ENCODE measurements at places on chromosomes 16 and 17.

DNA sequence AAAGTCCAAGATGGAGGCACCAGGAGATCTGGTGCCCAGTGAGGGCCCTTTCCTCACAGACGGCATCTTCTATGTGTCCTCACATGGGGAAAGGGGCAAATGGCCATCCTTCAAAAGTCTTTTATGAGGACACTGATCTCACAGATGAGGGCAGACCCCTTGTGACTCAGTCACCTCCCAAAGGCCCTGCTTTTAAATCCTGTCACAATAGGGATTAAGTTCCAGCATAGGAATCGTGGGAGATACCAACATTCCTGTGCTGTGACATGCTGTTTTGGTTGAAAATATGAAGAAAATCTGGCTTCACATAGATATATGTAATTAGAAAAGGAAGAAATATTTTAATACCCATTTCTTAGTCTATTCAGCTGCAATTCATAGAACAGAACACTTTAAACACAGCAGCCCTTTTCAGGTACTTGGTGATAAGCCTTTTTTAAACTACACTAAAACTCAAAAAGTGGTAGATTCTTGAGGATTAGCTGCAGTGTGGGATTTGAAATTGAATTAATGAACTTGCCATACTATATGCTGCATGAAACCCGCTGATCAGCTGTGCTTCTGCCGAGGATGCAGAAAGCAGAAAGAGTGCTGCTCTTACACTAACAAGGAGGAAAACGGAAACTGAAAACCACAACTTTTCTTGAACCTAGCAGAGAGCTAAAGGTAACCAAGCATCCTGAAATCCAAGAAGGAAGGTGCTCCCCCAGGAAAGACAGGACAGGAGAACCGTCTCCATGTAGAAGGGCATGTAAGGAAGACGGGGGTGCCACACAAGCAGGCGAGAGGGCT is 32.7 kb downstream of the VPS53 start:
- DNase-seq: no peak

DNA sequence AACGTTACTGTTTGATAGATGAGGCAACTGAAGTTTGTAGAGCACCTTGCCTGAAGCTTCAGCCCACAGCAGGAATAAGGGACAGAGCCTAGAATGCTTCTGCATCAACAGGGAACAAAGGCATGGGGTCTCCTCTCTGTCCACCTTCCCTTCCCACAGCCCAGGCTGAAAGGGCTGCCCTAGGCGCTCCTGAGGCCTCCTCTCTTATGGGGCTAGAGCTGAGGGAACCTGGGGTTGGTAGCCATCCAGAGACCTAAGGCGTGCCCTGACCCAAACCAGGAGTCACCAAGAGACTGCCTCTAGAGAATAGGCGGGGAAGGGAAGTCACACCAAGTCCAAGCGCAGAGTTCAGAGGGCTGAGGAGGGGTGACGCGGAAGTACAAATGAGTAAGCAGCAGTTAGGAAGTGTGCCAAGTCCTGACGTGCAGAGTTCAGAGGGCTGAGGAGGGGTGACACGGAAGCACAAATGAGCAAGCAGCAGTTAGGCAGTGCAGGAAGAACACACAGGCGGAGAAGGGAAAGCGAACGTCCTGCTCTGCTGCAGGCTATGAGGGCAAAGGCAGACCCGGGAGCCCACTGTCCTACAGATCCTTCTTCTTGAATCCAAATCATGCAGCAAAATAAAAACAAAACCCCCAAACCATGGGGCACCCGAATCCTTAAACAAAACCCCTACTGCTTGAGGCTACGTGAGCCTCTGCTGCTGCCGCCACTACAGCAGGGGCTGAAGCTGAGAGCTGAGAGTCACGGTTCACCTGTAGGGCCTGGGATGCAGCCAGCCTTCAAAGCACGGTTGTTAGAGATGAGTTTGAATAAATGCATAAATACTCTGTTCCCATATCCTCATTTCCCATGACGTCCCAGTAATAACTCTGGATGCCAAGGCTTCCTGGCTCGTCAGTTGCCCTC is 2.7 kb upstream of the SPG7 start:
- DNase-seq: peak; percentile 87

DNA sequence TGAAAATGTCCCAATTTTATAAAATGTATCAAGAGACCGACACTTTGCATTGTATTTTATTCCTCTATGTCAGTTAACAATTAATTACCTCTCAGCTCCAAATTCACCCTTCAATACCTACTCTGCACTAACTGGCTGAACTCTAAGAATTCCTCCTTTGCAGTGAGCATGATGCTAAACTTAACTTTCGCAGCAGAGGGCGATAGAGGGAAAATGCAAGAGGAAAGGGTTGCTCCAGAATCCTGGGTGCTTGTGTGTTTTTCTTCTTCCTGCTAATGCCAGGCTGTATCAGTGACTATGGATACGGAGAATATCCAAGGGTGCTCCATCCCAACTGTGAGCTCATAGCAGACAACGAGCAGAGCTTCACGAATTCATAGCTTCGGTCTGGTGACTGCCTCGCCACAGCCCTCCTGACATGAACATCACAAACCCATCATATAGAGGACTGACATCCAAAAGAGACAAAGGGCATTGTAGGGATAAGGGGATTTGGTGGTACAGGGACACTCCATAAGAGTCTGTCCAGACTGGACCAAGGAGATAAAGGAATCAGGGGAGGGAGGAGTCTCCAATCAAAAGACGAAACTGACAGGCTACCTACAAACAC is 172.9 kb downstream of the STX8 start:
- DNase-seq: no peak

DNA sequence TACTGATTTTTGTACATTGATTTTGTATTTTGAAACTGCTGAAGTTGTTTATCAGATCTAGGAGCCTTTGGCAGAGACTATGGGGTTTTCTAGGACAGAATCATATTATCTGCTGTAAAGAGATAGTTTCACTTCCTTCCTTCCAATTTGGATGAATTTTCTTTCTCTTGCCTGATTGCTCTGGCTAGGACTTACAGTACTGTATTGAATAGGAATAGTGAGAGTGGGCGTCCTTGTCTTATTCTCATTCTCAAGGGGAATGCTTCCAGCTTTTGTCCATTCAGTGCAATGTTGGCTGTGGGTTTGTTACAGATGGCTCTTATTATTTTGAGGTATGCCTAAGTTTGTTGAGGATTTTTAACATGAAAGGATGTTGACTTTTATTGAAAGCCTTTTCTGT is 290.1 kb downstream of the MAP2K4 start:
- no peak for DNase-seq

GRCh38 chr17:82429824-82430223 is 11.4 kb upstream of the OGFOD3 start:
- no peak for DNase-seq

DNA sequence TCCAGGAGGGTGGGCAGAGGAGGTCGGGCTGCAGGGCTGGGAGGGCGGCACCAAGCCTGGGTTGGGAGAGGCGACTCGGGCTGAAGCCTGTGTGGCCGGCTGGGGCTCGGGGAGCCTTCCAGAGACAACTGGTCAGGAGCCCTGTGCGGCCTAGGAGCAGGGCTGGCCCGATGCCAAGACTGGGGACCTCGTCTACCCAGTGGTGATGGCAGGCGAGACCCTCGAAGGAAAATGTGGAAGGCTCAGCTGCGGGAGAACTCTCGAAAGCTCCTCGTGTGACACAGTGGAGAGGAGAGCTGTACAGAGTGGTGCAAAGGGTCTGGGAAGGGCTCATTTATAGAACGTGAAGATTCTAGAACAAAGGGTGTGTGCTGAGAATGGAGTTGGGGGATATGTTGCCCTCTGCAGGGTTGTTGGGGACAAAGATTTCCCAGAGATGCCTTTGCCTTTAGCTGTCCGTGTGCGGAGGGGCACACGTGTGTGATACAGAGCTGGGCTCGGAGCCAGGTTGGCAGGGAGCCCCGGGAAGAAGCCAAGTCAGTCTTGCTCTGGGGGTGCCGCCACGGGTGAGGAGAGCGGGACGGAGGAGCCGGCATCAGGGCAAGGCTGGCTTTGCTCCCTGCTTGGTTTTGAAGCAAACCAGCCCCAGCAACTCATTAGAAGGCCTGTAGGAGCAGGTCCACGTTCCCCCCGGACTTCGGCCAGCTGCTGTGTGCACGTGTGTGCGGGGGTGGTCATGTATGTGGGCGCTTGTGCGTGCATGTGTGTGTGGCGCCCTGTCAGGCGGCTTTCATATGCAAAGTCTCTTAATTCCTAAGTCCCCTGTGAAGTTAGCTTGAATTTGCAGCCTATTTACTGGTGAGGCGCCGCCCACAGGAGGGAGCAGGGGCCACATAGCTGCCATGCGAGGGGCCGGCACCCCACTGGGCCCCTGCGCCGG is 132.4 kb upstream of the CHMP6 start:
- no peak for DNase-seq

GRCh38 chr17:1709971-1710806 is at the start of gene TLCD2:
TLCD2 (minus strand) TSS chr17:1710377; CDS start chr17:1710242, 135 bp downstream.
- no peak for DNase-seq

DNA sequence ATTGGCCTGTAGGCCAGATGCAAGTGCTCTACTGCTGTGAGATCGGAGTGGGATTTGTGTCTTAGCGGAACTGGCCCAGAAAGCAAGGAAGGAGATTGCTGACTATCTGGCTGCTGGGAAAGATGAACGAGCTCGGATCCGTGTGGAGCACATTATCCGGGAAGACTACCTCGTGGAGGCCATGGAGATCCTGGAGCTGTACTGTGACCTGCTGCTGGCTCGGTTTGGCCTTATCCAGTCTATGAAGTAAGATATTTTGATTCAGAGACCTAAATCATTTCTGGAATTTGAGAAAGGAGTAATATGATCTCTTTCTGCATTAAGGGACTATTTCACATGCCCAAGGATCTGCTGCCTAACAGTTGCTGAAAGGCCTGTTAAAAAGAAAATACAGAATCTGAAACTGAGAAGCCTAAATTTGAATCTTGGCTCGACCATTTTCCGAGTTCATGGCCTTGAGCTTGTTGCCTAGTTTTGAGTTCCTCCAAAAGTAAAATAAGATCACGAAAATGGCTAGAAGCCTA is 21.1 kb downstream of the IST1 start:
- DNase-seq: no peak

DNA sequence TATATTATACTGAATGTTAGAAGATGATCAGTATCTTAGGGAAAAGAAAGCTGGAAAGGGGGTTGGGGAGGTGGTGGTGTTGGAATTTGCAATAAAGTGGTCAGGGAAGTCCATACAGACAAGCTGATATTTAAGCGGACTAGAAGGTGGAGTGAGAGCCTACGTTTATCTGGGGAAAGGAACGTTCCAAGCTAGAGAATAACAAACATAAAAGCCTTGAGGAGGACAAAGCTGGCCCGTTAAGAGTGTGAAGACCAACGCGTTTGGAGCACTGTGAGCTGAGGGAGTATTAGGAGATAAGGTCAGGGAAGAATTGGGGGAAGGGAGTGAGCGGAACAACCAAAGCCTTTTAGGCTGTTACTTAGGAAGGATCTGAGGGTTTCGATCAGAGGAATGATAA is 1.4 kb downstream of the DDX42 start:
- DNase-seq: no peak

- no peak for DNase-seq
These were observed 40.5 kb downstream of the DNAH9 start for GRCh38 chr17:11638700-11639265.

DNA sequence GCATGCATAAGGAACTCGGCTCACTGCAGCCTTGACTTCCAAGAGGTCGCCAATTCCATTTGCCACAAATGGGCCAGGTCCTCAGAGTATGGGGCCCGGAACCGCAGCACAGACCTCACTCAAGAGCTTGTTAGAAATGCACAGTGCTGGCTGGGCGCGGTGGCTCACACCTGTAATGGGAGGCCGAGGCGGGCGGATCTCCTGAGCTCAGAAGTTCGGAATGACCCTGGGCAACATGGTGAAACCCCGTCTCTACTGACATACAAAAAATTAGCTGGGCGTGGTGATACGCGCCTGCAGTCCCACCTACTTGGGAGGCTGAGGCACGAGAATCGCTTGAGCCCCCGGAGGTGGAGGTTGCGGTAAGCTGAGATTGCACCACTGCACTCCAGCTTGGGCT is 19.6 kb upstream of the N4BP1 start:
- DNase-seq: no peak

GRCh38 chr16:12097523-12098428 is 121.2 kb downstream of the SNX29 start:
- no peak for DNase-seq

- DNase-seq: no peak
These were observed 534.9 kb upstream of the HSBP1 start for GRCh38 chr16:83272843-83273242.

- no peak for DNase-seq
These were observed 677 bp downstream of the CBX1 start for GRCh38 chr17:48100591-48101011.

GRCh38 chr16:8949536-8950418 is 13.9 kb downstream of the USP7 start:
- DNase-seq: no peak

DNA sequence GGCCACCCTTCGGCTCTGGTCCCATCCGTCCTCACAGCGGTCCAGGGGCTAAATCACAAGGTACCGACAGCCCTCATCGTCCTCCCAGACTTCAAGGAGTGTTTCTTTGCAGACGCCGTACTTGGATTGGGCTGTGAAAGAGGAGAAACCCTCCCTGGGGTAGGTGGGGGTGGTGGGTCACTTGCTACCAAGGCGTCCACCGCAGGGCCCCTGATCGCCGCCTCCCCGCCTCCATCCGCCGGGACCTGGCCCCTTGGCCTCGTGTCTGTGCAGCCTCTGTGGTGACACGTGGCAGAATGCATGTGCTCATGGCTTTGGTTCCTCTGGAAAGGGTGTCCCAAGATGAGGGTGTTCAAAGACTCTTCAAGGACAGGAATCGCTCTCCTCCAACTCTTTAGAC is 151.4 kb downstream of the BANP start:
- DNase-seq: no peak

GRCh38 chr16:2927010-2927646 is 15.4 kb downstream of the FLYWCH1 start:
- peak; percentile 84 for DNase-seq

DNA sequence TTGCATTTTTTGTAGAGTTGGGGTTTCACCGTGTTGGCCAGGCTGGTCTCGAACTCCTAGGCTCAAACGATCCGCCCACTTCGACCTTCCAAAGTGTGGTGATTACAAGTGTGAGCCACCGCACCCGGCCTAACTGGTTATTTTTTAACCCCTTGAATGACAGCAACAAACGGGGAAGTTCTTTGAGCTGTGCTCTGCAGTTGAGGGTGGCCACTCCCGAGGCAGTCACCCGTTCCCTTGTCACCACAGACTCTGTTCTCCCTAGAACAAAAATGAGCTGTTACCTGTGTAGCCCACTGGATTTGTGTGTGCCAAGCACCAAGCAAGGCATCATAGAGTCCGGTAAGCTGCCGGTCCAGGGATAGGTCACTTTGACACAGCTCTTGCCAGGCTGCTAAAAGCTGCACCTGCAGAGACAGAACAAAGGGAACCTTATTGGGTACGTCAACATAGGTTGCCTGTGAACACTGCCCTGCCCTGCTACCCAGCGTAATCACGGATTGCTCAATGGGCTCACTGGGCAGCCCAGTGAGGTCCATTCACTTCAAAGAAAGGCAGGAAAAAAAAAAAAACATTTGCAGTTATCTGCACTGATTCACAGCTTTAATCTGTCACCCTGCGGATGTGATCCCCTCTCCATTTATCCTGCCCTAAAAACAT is 19.6 kb downstream of the COG7 start:
- DNase-seq: no peak

- DNase-seq: no peak
These were observed 63.2 kb downstream of the AMFR start for GRCh38 chr16:56362057-56362655.

GRCh38 chr16:30649725-30650368 is 913 bp upstream of the PRR14 start:
- DNase-seq: peak; percentile 19

- no peak for DNase-seq
These were observed 3.8 kb downstream of the CPNE7 start for GRCh38 chr16:89579351-89579750.

All from activated gamma-delta T cell treated with Interleukin-2 at 50 U/mL for 16 hours (primary cell).